H9 (cell line): ENCODE measurements at places on chromosomes 3 and 15. TPM values are rescaled to one million over a fixed set of nuclear protein-coding genes. Genes with fewer than 3 reads are reported as not detected.

Gene MUC20
- 0.33 TPM in 1 of 2 replicates, not detected in the other for total RNA-seq

Gene STAC
- total RNA-seq, result 2.9 and 3.0 TPM in 2 replicates

Gene LRTM1
- not detected in 2 replicates for total RNA-seq

Gene ATG7
- 17.9 and 22.1 TPM in 2 replicates for total RNA-seq

Gene CFAP100
- 0.26 and 0.44 TPM in 2 replicates for total RNA-seq

DNA sequence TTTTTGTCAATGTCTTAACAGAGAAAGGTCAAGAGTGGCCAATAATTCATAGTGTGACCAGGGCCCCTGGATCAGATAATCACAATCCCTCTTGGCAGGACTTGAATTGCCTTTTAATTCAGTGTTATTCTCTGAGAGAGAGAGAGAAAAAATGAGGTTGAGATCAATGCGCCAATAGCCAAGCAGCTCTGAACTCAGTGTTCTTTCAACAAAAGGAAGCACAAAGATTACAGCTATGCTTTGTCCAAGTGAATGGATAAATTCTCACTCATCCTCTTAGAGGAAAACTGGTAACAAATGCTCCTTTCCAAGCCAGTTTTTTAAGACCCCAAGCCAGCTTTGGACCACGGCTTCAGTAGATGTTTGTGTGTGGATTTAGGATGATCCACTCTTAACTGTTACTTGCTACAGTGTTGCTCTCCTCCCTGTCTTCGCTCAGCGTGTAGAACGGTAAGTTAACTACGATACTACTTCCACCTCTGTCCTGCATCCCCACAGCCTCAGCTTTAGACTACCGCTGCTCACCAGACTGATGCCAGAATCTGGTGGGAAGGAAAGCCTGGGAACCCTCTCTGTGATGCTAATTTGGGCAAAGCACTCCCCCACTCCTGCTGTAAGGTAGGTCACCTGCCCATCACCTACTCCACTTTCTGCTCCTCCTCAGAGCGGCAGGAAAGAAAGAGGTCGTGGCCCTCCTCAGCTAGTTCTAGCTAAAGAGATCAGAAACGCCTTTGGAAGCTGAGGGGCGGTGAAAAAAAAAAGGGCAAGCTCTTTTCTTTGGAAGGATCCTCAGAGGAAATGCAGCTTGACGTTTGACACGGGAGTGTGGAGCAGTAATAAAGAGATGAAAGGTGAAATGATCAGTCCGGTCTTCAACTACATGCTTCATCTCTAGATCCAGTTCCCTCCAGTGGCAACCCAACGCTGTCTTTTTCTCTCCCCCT is 46.8 kb upstream of the LPP start:
- no peaks in the 10 kb centered on the region for H3K27me3 ChIP-seq
- H3K27ac ChIP-seq, result no peak overlapping the region
- no peaks in the 10 kb centered on the region for H3K36me3 ChIP-seq
- no peaks in the 10 kb centered on the region; the same call in 1 of the 2 replicates for H3K4me1 ChIP-seq
- DNase-seq, result peak; percentile 61

DNA sequence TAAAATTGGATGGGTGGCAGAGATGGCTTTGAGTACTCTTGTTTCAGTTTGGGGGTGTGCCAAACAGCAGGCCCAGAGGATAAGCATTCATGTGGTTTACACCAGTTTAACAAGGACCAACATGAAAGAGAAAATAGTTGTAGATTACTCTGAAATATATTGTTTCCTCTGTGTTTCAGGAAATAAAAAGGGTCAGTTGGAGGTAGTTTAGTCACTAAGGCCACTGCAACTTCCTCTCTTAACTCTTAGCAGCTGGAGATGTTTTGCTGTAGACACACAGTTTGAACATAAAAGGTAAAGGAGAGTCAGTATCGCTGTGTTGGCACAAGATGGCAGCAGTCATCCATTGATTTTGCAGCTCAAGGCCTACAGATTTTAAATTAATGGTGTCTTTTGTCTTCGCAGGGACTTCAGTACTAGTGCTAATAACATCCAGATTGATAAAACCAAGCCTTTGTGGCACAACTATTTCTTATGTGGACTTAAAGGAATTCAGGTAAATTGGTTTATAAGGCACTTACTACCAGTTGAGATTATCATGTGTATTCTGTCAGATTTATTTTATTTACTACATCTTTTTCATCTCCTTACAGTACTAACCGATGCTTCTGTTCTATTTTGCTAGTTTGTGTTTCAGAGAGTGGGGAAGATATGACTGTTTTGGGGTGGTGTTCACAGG is 65.5 kb downstream of the GALK2 start:
- no peak overlapping the region for H3K27ac ChIP-seq
- DNase-seq, result peak; percentile 57
- no peak overlapping the region for H3K4me3 ChIP-seq

- peaks cover 6% of the 10 kb centered on the region; the same call in 1 of the 2 replicates for H3K4me1 ChIP-seq
- H3K4me3 ChIP-seq, result no peak overlapping the region
- H3K36me3 ChIP-seq, result peaks cover 21% of the 10 kb centered on the region
- no peaks in the 10 kb centered on the region for H3K27me3 ChIP-seq
- H3K27ac ChIP-seq, result no peak overlapping the region
Observed at GRCh38 chr3:60755094-60755493, 496.2 kb downstream of the FHIT start.

- no peaks in the 10 kb centered on the region for H3K4me1 ChIP-seq
- no peak for DNase-seq
- H3K27me3 ChIP-seq, result no peaks in the 10 kb centered on the region
- H3K27ac ChIP-seq, result no peak overlapping the region
Observed at GRCh38 chr15:66163553-66163952, 90.0 kb downstream of the MEGF11 start.

GRCh38 chr15:83215306-83215705 is 7.7 kb upstream of the HDGFL3 start:
- no peaks in the 10 kb centered on the region for H3K4me1 ChIP-seq
- no peak overlapping the region for H3K4me3 ChIP-seq
- no peak for DNase-seq
- no peaks in the 10 kb centered on the region for H3K27me3 ChIP-seq

- peaks cover 21% of the 10 kb centered on the region for H3K27me3 ChIP-seq
- no peaks in the 10 kb centered on the region for H3K36me3 ChIP-seq
- DNase-seq, result peak; percentile 92
Observed at GRCh38 chr3:99875929-99876841, 58.5 kb downstream of the CMSS1 start.
